ENCODE measurements at places on chromosomes 1 and 21.
A peak's percentile ranks its signal among the peaks of the same experiment; 100 is the strongest.

GRCh38 chr1:229863651-229864545, 203.1 kb upstream of the GALNT2 start:
- H3K27ac ChIP-seq, result peak overlapping the region; percentile 88
- H3K27me3 ChIP-seq, result no peaks in the 10 kb centered on the region
- H3K36me3 ChIP-seq, result no peaks in the 10 kb centered on the region
- DNase-seq, result peak; percentile 67
- no peak overlapping the region for H3K4me3 ChIP-seq

DNA sequence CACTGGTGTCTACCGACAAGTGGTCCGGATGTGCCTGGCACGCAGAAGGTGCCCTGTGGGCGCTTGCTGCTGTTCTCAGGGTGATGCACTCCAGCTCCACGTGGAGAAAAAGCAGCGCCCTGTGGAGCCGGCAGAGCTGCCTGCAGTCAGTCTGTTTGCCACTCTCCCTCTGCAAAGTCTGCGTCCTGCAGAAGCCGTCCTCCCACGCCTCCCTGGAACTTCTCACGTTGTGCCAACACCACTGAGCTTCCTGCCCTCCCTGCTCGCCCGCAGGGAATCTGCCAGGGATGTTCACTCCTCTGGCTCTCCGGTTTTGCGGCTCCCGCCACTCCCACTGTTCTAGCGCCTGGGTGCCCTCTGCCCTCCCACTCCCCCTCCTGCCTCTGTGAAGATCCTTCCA, 19.8 kb upstream of the UBXN10 start:
- peaks cover 4% of the 10 kb centered on the region for H3K4me1 ChIP-seq
- no peak for DNase-seq
- H3K4me3 ChIP-seq, result no peak overlapping the region
- no peaks in the 10 kb centered on the region for H3K36me3 ChIP-seq
- peaks cover 4% of the 10 kb centered on the region for H3K27me3 ChIP-seq

DNA sequence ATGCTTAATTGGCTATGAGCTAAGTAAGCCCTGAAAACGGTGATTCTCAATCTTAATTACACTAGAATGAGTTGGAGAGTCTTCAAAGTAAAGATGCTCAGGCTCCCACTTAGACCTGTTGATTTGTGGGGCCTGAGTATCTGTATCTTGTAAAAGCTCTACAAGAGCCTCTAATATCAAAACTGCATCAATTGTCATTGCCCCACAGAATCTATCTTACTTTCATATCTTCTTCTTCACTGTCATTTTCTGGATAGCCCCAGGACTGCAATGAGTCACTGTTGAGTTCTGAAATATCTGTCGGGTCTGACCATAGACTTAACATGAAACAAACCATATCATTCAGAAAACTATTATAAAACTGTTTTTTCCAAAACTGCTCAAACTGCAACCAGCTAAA, 102.8 kb upstream of the SERTAD4 start:
- H3K4me1 ChIP-seq, result no peaks in the 10 kb centered on the region
- no peak overlapping the region for H3K27ac ChIP-seq
- no peaks in the 10 kb centered on the region for H3K27me3 ChIP-seq
- no peak overlapping the region for H3K4me3 ChIP-seq

- peak; percentile 96 for DNase-seq
- peak within 1 kb of the TSS; percentile 88 for H3K4me3 ChIP-seq
- H3K4me1 ChIP-seq, result peaks cover 31% of the 10 kb centered on the region
- H3K36me3 ChIP-seq, result no peaks in the 10 kb centered on the region
- H3K27me3 ChIP-seq, result no peaks in the 10 kb centered on the region
These were observed at the start of gene RNF19B for GRCh38 chr1:32964461-32965250. TSS of gene RNF19B (minus strand) at chr1:32964809. CDS start at chr1:32964685, 124 bp downstream.

DNA sequence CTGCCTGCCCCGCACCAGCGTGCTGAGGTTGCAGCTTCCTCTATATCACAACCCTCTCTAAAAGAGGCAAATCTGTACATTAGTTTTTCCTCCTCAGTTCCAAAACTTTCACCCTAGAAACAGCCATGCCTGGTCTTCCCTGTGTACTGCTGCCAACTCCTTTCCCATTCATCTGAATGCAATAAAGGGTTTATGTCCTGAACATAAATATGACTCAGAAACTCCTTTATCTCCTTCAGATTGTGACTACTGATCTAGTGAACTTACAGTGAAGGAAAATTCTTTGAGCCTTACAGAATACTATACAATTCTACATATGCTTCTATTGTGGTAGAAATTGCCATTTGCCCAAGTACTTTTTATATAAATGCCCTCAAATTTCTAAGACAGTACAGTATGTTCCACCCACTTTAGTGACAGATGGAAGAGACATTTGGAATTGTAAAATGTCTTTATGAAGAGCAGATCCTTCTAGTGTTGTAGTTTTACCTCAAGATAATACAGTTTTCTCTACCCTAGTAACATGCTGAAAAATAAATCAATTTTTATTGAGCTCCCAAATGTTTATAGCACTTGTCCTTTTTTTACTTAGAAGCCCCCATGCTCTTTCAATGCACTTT, 345.1 kb upstream of the SNX7 start:
- DNase-seq, result no peak
- no peak overlapping the region for H3K27ac ChIP-seq
- H3K36me3 ChIP-seq, result no peaks in the 10 kb centered on the region
- H3K4me1 ChIP-seq, result peaks cover 3% of the 10 kb centered on the region
- no peaks in the 10 kb centered on the region for H3K27me3 ChIP-seq

DNA sequence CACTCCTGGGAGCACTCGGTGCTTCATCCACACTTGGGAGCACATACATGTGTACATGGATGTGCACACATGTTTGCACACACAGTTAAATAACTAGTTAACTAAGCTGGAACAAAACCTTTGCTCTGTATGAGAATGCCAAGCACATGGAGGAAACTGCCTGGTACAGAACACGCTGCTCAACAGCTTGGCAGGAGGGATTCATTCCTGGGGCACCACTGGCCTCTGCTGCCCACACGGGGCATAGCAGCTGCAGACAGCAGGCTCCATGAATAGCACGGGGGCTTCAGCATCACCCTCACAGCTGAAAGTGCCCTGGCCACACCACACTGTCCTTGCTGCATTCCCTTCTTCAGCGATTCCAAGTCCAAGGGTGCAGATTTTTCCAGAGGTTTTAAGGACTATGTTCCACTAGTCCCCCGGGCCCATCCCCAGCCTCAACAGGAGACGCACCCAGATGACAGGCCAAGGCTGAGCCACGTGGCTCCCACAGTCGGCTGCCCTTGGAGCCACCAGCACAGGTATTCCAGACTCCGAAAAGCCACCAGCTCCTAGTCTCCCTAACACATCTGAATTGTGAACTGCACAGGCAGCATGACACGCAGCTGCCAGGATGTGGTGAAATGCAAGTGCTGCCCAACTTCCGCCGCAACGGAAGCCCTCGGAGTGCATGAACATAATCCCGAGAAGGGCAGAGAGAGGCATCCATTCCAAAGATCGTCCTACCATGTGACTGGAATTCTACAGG, 16.9 kb downstream of the NPHP4 start:
- peak; percentile 55 for DNase-seq
- no peaks in the 10 kb centered on the region for H3K27me3 ChIP-seq
- no peak overlapping the region for H3K27ac ChIP-seq
- no peaks in the 10 kb centered on the region for H3K4me1 ChIP-seq
- H3K4me3 ChIP-seq, result no peak overlapping the region

GRCh38 chr1:25568834-25569596, 25.6 kb downstream of the LDLRAP1 start:
- H3K27me3 ChIP-seq, result no peaks in the 10 kb centered on the region
- peaks cover 4% of the 10 kb centered on the region for H3K4me1 ChIP-seq
- DNase-seq, result peak; percentile 67
- no peaks in the 10 kb centered on the region for H3K36me3 ChIP-seq
- no peak overlapping the region for H3K4me3 ChIP-seq
- H3K27ac ChIP-seq, result no peak overlapping the region

- no peak overlapping the region for H3K27ac ChIP-seq
- H3K4me1 ChIP-seq, result peaks cover 12% of the 10 kb centered on the region
- DNase-seq, result no peak
- peaks cover 3% of the 10 kb centered on the region for H3K27me3 ChIP-seq
- no peaks in the 10 kb centered on the region for H3K36me3 ChIP-seq
These were observed 128.1 kb upstream of the VAMP3 start for GRCh38 chr1:7642781-7643529.

DNA sequence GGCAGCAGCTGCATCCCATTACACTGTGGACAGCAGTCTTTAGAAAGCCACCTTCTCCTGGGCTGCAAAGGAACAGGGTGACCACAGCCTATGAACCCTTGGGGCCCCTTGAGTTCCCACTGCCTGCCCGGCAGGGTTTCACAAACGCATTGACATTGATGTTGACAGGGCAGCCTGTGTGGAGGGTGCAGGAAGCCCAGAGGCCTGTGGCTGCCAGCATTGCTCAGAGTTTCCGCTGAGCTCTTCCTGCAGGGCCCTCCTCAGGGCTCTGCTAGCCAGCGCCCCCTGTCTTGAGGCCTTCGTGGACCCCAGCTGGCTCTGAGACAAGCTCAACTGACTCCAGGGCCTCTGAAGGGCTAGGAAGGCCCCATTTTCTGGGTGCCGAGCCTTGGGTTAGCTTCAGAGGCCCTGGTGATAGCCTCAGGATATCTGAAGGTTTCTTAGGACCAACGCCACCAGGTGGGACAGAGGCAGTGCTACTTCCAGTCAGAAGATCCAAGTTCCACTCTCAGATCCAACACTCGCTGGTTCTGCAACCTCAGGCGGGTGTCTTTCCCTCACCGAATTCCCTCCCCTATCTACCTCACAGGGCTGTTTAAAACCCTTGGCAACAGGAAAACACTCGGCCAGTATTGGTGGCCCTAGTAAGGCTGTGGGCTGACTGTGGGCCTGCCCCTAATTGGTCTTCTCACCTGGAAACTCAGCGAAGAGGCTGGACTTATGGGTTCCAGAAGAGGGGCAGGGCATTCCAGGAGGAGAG, 27.2 kb upstream of the EPS8L3 start:
- H3K27ac ChIP-seq, result peak overlapping the region; percentile 53
- DNase-seq, result peak; percentile 79
- peaks cover 62% of the 10 kb centered on the region for H3K4me1 ChIP-seq
- H3K27me3 ChIP-seq, result no peaks in the 10 kb centered on the region

- H3K27me3 ChIP-seq, result no peaks in the 10 kb centered on the region
- DNase-seq, result no peak
- peaks cover 8% of the 10 kb centered on the region for H3K36me3 ChIP-seq
- H3K4me3 ChIP-seq, result no peak overlapping the region
These were observed 55.3 kb downstream of the APP start for GRCh38 chr21:26115305-26115704.

- H3K4me1 ChIP-seq, result peaks cover 8% of the 10 kb centered on the region
- no peak for DNase-seq
- no peak overlapping the region for H3K27ac ChIP-seq
- H3K27me3 ChIP-seq, result no peaks in the 10 kb centered on the region
- no peaks in the 10 kb centered on the region for H3K36me3 ChIP-seq
- no peak overlapping the region for H3K4me3 ChIP-seq
These were observed 134.4 kb upstream of the PRDX6 start for GRCh38 chr1:173342736-173343135.

DNA sequence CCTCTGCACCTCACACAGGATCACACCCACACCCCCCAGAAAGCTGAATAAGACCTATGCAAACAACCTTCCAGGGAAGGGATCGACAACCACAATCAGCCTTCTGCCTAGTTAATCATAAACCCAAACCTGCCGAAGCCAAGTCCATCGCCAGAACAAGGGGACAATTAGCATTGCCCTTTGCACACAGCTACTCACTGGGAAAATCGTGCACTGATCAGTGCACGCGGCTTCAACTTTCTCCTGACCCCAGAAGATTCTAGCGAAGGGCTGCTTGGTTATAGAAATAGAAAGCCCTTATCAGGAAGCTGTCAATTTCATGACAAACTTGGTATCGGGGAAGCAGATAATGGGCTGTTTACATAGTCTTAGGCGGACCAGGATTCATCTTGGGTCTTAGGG, 29.5 kb downstream of the RUNX1 start:
- H3K4me1 ChIP-seq, result no peaks in the 10 kb centered on the region
- no peaks in the 10 kb centered on the region for H3K27me3 ChIP-seq
- no peak overlapping the region for H3K27ac ChIP-seq
- H3K36me3 ChIP-seq, result no peaks in the 10 kb centered on the region

- H3K36me3 ChIP-seq, result peaks cover 31% of the 10 kb centered on the region
- no peak overlapping the region for H3K4me3 ChIP-seq
These were observed 20.9 kb downstream of the TMEM53 start for GRCh38 chr1:44653107-44653964.

- no peaks in the 10 kb centered on the region for H3K27me3 ChIP-seq
- H3K4me1 ChIP-seq, result no peaks in the 10 kb centered on the region
- no peaks in the 10 kb centered on the region for H3K36me3 ChIP-seq
These were observed 51.5 kb upstream of the TNFSF4 start for GRCh38 chr1:173258479-173259264.

GRCh38 chr1:160657250-160657781, 10.5 kb upstream of the SLAMF1 start:
- no peak for DNase-seq
- H3K27me3 ChIP-seq, result no peaks in the 10 kb centered on the region
- H3K36me3 ChIP-seq, result no peaks in the 10 kb centered on the region
- H3K27ac ChIP-seq, result no peak overlapping the region
- H3K4me3 ChIP-seq, result no peak overlapping the region

- peaks cover 7% of the 10 kb centered on the region for H3K36me3 ChIP-seq
- H3K27ac ChIP-seq, result no peak overlapping the region
- DNase-seq, result no peak
- H3K4me3 ChIP-seq, result no peak overlapping the region
- H3K4me1 ChIP-seq, result no peaks in the 10 kb centered on the region
These were observed 5.4 kb upstream of the KNCN start for GRCh38 chr1:46556822-46557221.

- H3K4me1 ChIP-seq, result peaks cover 86% of the 10 kb centered on the region
- no peak overlapping the region for H3K4me3 ChIP-seq
- peak overlapping the region; percentile 90 for H3K27ac ChIP-seq
- DNase-seq, result no peak
These were observed 4.3 kb downstream of the INKA2 start for GRCh38 chr1:111734856-111735255.

- DNase-seq, result no peak
- H3K27ac ChIP-seq, result no peak overlapping the region
- no peaks in the 10 kb centered on the region for H3K36me3 ChIP-seq
These were observed 12.4 kb upstream of the HPDL start for GRCh38 chr1:45314266-45314665.

DNA sequence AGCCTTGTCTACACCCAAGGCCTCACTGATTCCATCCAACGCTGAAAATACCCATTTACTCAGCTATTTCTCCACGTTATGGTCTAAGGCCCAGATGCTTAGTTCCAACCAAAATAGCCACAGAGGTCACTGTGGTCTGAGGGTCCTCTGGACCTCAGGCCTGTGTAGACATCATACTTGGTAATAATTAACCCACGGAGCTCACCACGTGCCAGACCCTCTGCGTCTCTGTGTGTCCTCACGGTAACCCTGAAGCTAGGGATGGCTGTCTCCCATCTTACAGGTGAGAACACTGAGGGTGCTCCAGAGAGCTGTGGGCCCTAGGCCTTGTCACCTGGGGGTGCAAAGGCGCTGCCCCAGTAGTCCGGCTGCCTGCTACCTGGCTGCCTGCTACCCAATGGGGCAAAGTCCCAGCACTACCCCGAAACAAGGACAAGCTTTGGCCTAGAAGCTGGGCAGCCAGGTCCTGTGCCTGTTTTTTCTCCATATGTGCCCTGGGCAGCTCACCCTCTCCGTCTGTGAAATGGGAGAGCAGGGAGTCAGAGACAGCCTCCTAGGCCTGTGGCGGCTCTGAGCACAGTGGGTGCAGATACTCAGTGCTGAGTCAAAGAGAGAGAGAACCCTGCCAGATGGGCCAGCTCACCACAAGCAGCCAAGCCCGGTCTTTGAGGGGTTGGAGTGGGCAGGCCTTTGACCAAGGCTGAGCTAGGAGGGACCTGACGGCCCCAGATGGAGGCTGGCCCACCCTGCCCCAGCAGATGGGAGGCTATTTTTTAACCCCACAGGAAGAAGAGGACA, 17.0 kb upstream of the RUNX3 start:
- H3K4me1 ChIP-seq, result no peaks in the 10 kb centered on the region
- no peak overlapping the region for H3K27ac ChIP-seq
- H3K36me3 ChIP-seq, result no peaks in the 10 kb centered on the region
- H3K27me3 ChIP-seq, result no peaks in the 10 kb centered on the region
- no peak for DNase-seq

Data from heart left ventricle (tissue), 16 donors.